Fibroblast of mammary gland (primary cell): ENCODE measurements at places on chromosomes 1 and 21.

DNA sequence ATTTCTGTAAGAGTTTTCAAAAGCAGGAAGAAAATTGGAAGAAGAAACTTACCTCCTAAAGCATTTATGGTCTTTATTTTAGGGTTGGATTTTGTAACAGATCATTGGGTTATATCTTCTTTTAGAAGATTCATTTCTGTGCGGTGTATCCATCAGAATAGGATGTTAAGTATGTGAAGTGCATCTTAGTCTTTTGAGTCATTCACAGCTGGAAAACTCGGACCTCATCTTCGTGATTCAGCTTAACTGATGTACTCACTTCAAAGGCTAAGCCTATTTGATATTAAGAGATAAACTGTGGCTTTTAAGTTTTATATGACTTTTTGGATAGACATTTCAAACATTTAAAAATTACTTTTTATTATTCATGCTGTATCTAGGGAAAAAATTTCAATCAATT is 56.3 kb downstream of the GIPC2 start:
- peak; percentile 95 for DNase-seq

DNA sequence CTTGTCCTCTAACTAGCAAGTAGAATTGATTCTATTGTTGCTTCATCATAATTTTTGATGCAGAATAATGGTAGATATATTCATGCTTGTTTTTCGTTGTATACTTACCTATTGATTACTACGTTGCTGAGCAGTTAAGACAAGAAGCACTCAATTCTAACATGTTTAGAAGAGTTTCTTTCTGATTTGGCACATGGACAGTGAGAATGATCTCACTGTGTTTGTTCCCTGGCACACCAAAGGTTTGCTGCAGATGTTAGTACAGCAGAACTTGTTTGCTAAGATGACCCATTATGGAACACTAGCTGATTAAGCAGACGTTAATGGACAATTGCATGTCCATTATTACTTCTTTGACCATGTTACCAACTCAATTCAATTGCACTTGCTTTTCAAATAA is 184.7 kb upstream of the SGIP1 start:
- DNase-seq, result peak; percentile 44

- DNase-seq, result no peak
Observed at GRCh38 chr1:66774438-66774837, 22.2 kb downstream of the DYNLT5 start.

GRCh38 chr21:35086357-35086756 is 37.3 kb upstream of the RUNX1 start:
- peak; percentile 55 for DNase-seq

DNA sequence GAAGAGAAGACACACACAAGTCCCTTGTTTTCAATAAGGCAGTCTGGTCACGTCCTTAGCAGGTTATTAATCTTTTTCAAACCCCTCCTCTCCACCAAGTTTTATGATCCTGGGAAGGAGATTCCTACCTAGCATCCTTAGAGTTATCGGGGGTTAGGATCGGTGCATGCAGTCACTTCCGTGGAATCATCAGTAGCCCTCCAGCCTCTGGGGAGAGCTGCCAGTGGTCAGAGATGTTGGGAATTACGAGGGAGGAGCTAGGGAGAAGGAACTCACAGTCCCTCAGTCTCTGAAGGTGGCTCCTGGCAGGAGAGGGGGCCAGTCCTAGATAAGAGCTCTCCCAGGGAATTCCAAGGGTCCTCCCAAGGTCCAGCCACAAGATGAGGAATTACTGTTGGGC is 57.7 kb upstream of the ATP5PO start:
- no peak for DNase-seq
